ENCODE measurements at places on chromosomes 13 and 19. TPM values are rescaled to one million over a fixed set of nuclear protein-coding genes. Genes with fewer than 3 reads are reported as not detected.
A peak's percentile ranks its signal among the peaks of the same experiment; 100 is the strongest.

- H3K27ac ChIP-seq: no peak overlapping the region
- no peak for DNase-seq
- no peaks in the 10 kb centered on the region for H3K36me3 ChIP-seq
These were observed 451.7 kb downstream of the PCDH9 start for GRCh38 chr13:66778461-66778860.

GRCh38 chr13:50400035-50400726, 384.9 kb downstream of the KCNRG start:
- no peak for DNase-seq
- H3K4me1 ChIP-seq: peaks cover 11% of the 10 kb centered on the region
- no peaks in the 10 kb centered on the region for H3K27me3 ChIP-seq

- DNase-seq: no peak
- H3K36me3 ChIP-seq: no peaks in the 10 kb centered on the region
- H3K4me1 ChIP-seq: peaks cover 18% of the 10 kb centered on the region
These were observed 17.3 kb downstream of the SBK2 start for GRCh38 chr19:55519451-55520311.

- no peaks in the 10 kb centered on the region for H3K36me3 ChIP-seq
- no peak within 1 kb of the TSS for H3K4me3 ChIP-seq
- no peak within 1 kb of the TSS for H3K27ac ChIP-seq
- no peaks in the 10 kb centered on the region for H3K4me1 ChIP-seq
- H3K27me3 ChIP-seq: no peaks in the 10 kb centered on the region
These were observed at the start of gene OR7D2 for GRCh38 chr19:9178901-9179300. OR7D2 (plus strand) TSS chr19:9178979; CDS start chr19:9185782, 6,803 bp downstream.

DNA sequence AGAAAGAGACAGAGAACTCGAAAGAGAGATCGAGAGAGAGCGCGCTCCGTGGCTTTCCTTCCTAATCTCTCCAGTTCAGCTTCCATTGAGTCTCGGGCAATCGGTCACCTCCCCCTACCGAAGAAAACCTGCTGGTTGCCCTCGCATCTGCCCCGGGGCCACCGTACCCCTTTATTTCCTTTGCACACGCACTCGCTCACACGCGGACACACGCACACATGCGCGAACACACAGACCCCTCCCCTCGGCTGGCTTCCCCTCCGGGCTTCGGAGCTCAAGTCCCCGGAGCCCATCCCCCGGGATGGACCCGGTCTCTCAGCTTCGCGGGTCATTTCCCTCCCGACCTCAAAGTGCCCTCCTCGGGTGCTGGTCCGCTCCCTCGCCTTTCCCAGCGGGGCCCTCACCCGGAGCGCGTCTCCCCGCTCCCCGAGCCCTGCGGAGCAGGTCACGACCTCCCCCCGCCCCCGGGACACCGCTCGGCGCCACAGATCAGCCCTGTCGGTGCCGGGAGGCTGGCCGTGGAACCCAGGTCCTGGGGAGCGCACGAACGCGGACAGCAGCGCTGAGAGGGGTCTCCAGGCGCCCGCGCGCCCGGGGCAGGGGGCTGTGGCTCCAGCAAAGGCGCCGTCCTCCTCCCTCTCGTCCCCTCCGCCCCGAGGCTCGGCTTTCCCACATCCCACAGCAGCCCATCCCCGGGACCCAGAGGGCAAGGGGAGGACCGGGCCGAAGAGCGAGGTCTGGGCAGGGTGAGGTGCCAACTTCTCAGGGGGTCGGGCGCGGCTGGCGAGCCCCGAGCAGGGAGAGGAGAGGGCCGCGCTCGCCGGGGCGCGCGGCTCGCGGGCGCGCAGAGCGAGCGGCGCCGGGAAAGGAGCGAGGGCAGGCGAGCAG, 1.8 kb downstream of the DACH1 start:
- H3K4me1 ChIP-seq: peaks cover 34% of the 10 kb centered on the region
- H3K27ac ChIP-seq: peak overlapping the region; percentile 59
- peak overlapping the region; percentile 62 for H3K4me3 ChIP-seq
- peaks cover 65% of the 10 kb centered on the region for H3K27me3 ChIP-seq
- H3K36me3 ChIP-seq: no peaks in the 10 kb centered on the region
- DNase-seq: peak; percentile 73

DNA sequence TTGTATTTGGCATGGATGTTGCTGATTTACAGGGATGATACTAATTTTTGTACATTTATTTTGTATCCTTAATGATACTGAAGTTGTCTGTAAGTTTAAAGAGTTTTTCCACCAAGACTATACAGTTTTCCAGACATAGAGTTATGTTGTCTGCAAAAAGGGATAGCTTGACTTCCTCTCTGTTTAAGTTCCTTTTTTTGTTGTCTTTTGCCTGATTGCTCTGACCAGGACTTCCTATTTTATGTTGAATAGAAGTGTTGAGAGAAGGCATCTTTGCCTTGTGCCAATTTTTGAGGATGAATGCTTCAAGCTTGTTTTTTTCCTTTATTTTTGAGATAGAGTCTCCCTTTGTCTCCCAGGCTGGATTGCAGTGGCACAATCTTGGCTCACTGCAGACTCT, 36.8 kb upstream of the ZNF681 start:
- no peak for DNase-seq
- H3K4me1 ChIP-seq: no peaks in the 10 kb centered on the region
- H3K27me3 ChIP-seq: no peaks in the 10 kb centered on the region
- H3K4me3 ChIP-seq: no peak overlapping the region

GRCh38 chr19:49408816-49409440, 14.3 kb downstream of the PTH2 start:
- no peak overlapping the region for H3K27ac ChIP-seq
- no peaks in the 10 kb centered on the region for H3K4me1 ChIP-seq
- no peaks in the 10 kb centered on the region for H3K36me3 ChIP-seq
- H3K27me3 ChIP-seq: no peaks in the 10 kb centered on the region
- no peak overlapping the region for H3K4me3 ChIP-seq

- H3K27me3 ChIP-seq: no peaks in the 10 kb centered on the region
- H3K36me3 ChIP-seq: peaks cover 51% of the 10 kb centered on the region
- H3K4me3 ChIP-seq: peak overlapping the region; percentile 86
- peak overlapping the region; percentile 98 for H3K27ac ChIP-seq
- H3K4me1 ChIP-seq: peaks cover 29% of the 10 kb centered on the region
- DNase-seq: peak; percentile 100
These were observed 563 bp upstream of the TOMM40 start for GRCh38 chr19:44890366-44891015.

- H3K27ac ChIP-seq: no peak overlapping the region
- DNase-seq: no peak
- no peaks in the 10 kb centered on the region for H3K4me1 ChIP-seq
- no peaks in the 10 kb centered on the region for H3K27me3 ChIP-seq
- no peak overlapping the region for H3K4me3 ChIP-seq
These were observed 20.1 kb upstream of the ESD start for GRCh38 chr13:46817095-46817494.

GRCh38 chr13:42607546-42607945, 33.6 kb downstream of the TNFSF11 start:
- H3K27ac ChIP-seq: no peak overlapping the region
- no peak for DNase-seq
- no peaks in the 10 kb centered on the region for H3K36me3 ChIP-seq
- H3K4me3 ChIP-seq: no peak overlapping the region
- no peaks in the 10 kb centered on the region for H3K4me1 ChIP-seq

DNA sequence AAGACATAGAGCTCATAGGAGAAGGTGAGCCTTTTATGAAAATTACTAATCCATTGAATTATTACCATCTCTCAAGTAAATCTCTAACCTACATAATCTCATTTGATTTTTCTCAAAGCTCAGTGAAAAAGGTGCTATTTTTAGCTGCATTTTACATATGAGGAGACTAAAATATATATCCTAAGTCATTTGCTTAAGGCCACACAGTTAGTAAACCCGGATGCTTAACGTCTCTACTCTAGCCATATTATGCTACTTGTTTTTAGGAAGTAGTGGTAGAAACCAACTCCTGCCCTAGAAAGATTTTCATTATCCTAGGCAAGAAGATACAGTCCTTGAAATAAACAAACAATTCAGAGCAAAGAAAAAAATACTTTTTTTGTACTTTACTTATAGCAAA, 108.9 kb downstream of the RBM26 start:
- peaks cover 4% of the 10 kb centered on the region for H3K27me3 ChIP-seq
- no peak for DNase-seq
- H3K36me3 ChIP-seq: no peaks in the 10 kb centered on the region
- H3K4me3 ChIP-seq: no peak overlapping the region

DNA sequence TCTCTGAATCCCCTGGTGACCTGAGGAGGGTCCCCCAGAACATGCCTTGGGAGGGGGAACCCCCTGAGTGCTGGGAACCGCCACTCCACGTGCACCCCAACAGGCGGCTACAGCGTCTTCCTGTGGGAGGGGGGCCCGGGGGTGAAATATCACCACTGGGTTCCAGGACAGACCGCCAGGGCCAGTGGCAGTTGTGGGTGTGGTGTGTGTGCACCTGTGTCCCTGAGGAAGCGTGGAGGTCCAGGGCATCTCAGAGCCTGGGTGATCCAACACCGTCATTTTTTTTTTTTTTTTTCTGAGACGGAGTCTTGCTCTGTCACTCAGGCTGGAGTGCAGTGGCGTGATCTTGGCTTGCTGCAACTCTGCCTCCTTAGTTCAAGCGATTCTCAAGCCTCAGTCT, 4.2 kb downstream of the ADGRE5 start:
- peaks cover 41% of the 10 kb centered on the region for H3K4me1 ChIP-seq
- H3K27me3 ChIP-seq: no peaks in the 10 kb centered on the region
- no peak overlapping the region for H3K27ac ChIP-seq
- H3K36me3 ChIP-seq: peaks cover 3% of the 10 kb centered on the region
- H3K4me3 ChIP-seq: no peak overlapping the region
- no peak for DNase-seq

DNA sequence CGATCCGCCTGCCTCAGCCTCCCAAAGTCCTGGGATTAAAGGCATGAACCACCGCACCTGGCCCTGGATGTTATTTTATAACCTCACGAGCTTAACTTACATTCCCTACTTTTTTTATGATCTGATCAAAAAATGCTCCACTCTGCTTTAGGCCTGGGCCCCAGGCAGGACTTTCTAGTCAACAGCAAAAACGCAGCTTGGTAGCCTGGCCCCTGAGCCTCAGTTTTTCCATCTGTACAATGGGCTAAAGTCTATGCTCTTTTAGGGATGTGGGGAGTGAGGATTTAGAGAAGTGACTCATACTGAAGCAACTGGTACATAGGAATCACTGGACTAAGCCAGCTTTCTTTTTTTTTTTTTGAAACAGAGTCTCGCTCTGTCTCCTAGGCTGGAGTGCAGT, 11.9 kb upstream of the PIK3R2 start:
- no peak overlapping the region for H3K4me3 ChIP-seq
- no peaks in the 10 kb centered on the region for H3K4me1 ChIP-seq
- no peak overlapping the region for H3K27ac ChIP-seq
- H3K27me3 ChIP-seq: no peaks in the 10 kb centered on the region

DNA sequence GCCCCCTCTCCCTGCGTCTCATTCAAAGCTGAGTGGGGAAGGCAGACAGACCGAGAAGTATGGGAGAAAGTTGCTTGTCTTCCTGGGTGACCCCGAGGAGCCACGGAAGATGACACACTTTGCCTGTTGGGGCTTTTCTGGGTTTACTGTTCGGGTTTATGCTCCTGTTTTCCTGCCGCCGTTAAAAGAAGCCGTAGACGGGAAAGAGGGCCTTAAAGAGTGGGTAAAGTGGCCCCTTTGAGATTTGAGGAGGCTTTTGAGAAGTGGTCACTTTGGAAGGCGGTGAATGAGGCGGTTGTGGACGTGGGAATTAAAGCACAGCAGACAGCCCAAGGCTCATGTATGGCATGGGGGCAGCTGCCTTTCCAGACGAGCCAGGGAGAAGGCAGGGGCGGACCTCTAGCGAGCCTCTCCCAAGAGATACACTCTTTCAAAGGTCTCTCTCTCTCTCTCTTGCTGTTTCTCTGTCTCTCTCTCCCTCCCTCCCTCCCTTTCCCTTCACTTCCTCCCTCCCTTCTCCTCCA, 493 bp upstream of the LHFPL6 start:
- DNase-seq: no peak
- H3K27me3 ChIP-seq: no peaks in the 10 kb centered on the region
- H3K36me3 ChIP-seq: no peaks in the 10 kb centered on the region
- peak overlapping the region; percentile 88 for H3K4me3 ChIP-seq

DNA sequence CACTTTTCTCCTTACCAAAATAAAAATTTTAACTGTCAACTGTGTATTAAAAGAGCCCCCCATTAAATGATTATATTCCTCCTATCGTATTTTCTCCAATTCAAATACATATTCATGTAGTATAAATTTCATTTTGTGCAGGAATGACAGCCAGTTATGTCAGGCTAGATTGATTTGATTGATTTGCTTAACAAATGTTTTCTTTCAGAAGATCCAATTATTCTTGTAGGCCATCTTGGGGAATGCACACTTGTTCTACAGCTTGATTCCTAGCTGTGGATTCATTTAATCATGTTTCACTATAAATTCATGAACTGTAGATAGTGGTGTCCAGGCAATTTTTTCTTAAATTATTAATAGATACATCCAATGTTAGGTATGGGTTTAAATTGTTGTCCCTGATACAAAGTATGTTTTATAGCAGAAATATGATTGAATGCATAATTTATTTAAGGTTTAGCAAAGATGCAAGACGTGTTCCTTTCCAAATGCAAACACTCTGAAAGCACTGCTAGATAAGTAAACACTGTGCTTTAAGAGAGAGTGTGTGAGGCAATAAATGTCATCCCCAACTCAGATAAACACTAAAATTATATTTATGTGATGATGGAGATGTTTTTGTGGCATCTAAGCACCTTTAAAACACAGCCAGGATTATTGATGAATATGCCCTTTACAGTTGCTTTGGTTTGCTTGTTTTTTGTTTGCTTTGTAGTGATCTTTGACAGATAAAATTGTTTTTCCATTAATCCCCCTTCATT, 531.1 kb downstream of the DCT start:
- no peaks in the 10 kb centered on the region for H3K36me3 ChIP-seq
- H3K4me1 ChIP-seq: no peaks in the 10 kb centered on the region
- no peak overlapping the region for H3K27ac ChIP-seq
- H3K4me3 ChIP-seq: no peak overlapping the region
- no peak for DNase-seq

ZSCAN4 gene
- total RNA-seq: 2.3 TPM

MAP2K7 gene
- 25.1 TPM for total RNA-seq

FCER2 gene
- total RNA-seq: not detected

Data from suprapubic skin (tissue), 4 donors.